ENCODE measurements at places on chromosomes 11 and 22.

DNA sequence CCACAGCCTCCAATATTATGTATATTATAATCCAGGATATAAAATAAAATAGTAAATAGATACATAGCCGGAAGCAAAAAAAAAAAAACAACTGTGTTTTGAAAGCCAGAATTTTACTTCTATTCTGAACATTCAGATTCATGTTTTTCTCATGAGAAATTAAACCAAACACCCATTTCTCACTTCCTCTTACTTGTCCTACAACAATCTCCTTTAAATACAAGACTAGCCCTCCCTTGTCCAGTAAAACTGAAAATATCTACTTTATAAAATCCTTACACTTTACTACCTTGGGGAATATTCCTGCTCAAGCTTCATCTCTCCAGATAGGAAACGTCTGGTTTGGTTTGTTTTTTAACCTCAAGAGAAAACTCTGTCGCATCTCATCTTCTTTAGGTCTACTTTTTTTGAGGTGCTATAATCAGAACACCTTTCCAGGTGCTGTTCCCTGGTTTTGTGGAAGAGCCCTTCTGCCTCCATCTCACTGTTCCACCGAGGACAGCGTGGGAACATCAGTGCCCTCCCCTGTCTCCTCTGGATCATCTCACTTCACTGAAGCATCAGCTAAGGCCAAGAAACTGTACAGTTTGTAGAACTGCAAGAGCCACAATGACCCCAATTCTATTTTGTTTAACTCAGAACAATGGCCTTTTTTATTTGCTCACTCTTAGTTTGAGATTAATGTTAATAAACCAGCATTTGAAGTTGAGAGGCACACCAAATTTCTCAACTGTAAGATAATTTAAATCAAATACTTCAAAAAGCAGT is 82.0 kb upstream of the ARHGAP32 start:
- no peak for DNase-seq

DNA sequence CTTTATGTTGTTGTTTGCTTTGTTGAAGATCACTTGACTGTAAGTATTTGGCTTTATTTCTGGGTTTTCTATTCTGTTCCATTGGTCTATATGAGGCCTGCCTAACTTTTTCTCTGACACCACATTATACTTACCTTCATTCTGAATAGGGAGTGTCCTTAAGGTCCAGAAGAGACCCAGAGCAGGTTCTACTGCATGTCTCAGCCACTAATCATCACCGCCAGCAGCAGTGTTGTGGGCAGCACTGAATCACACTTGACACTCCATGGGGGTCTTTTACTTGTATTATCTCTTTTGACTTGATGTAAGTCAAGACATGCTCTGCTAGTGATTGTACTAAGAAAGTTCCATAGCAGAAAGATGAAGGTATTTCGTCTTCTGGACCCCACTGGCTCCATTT is 274.9 kb downstream of the TENM4 start:
- DNase-seq: no peak

- DNase-seq: no peak
Observed at GRCh38 chr11:134340354-134340964, 8.7 kb downstream of the GLB1L2 start.

DNA sequence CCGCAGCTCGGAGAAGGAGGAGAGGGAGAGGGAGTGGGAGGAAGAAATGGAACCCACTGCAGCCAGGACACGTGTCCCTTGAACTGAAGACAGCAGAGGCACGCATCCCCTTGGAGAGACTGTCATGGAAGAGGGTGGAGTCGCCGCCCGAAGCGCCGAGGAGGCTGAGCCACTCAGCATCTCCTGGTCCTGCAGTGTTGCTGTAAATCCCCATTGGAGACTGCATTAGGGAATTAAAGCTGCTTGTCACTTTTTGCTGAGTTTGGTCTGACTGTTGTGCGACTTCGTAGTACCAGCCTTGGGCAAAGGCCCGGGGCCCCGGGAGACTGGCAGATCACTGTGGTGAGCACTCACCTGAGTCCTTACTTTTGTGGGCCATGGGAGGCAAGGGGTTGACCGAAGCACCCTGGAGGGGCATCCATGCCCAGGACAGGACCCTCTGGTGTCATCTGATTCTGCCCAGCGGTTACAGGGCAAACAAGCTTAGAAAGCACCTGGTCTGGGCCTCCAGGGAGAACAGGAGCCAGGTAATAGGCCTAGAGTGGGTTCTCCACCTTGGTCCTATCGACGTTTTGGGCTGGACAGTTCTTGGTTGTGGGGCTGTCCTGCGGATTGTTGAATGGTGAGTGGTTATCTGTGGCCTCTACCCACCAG is 797 bp downstream of the VPREB1 start:
- DNase-seq: no peak

- no peak for DNase-seq
Observed at GRCh38 chr22:49935561-49935960, 17.1 kb downstream of the CRELD2 start.
